T-cell (primary cell): ENCODE measurements at places on chromosomes 7 and 10.

- no peaks in the 10 kb centered on the region for H3K36me3 ChIP-seq
- H3K27me3 ChIP-seq, result no peaks in the 10 kb centered on the region
- DNase-seq, result peak; percentile 29
- peaks cover 49% of the 10 kb centered on the region for H3K4me1 ChIP-seq
- H3K4me3 ChIP-seq, result peak overlapping the region; percentile 4
Observed at GRCh38 chr7:362402-363096, 72.6 kb downstream of the FOXL3 start.

DNA sequence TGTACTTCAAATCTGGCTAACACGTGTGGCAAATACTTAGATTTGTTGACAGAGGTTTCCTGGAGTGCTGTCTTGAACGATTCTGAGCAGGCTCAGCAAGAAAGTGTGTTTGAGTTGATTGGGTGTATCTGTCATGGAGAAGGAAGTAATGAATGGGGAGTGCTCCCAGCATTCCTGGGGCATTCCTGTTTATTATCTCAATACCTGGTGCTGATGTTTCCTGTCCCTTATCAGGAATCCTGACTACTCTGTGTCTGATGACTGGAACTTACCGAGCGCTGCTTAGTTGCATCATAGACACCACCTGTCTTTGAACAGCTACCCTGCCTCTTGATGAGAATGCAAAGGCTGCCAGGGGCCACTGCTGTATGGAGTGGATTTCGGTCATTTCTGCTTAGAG lies 41.0 kb upstream of the TMEM248 start:
- no peaks in the 10 kb centered on the region for H3K27me3 ChIP-seq
- no peak overlapping the region for H3K4me3 ChIP-seq
- DNase-seq, result no peak
- H3K36me3 ChIP-seq, result no peaks in the 10 kb centered on the region

GRCh38 chr7:114623146-114623545 lies 208.5 kb downstream of the FOXP2 start:
- H3K27ac ChIP-seq, result no peak overlapping the region
- H3K36me3 ChIP-seq, result no peaks in the 10 kb centered on the region
- no peak for DNase-seq
- H3K27me3 ChIP-seq, result no peaks in the 10 kb centered on the region

GRCh38 chr7:100358027-100358856 lies at the start of gene PILRB:
Gene PILRB (plus strand): TSS chr7:100358117. CDS start chr7:100358303, 186 bp downstream.
- peaks cover 6% of the 10 kb centered on the region for H3K4me1 ChIP-seq
- H3K4me3 ChIP-seq, result no peak within 1 kb of the TSS
- no peaks in the 10 kb centered on the region for H3K27me3 ChIP-seq

DNA sequence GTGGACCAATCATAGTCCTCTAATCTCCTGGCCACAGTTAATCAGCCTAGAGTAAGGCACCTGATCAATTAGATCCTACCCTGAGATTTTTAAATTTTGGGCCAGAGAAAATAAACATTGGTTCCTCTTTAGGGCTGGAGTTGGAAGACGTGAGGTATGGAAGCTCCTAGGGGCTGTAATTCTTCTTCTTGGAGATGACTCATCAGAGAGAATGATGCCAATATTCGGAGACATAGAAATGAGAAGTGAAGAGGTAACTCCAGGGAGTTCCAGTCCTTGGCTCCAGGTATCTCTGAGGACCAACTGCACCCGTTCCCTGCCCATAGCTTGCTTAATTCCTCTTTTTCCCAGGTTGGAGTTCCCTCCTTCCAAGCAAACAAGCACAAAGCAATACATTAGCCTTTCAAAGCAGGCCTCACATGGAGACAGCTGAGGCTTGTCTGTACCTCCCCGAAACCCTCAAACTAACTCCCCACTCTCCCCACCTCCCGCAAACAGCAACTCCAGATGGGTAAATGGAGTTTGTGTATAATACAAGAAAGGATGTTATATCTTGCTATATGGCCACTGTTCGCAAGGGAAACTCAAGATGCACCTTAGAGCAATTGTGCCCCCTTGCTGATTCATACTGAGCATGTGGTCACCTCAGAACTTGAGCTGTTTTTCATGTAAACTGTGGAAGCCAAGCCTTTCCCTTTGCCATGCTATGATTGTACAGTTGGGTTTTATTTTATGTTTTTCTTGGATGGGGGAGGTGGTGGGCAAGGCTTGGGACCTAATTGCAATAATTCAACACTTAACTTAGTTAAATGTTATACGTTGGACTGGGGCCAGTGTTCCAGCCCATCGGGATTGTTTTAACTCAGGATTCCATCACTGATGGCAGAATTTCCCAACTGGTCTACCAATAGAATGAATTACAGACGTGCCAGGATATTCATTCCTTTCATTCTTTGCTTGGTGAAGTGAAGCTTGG lies 29.3 kb downstream of the PIK3AP1 start:
- no peak overlapping the region for H3K4me3 ChIP-seq
- H3K27me3 ChIP-seq, result no peaks in the 10 kb centered on the region
- H3K4me1 ChIP-seq, result peaks cover 17% of the 10 kb centered on the region
